Stimulated activated CD4-positive, alpha-beta T cell treated with anti-CD3 and anti-CD28 coated beads, TNF-alpha, amount 100 ng/mL, for 4 hours (primary cell): ENCODE measurements at places on chromosomes 7 and 10.
A peak's percentile ranks its signal among the peaks of the same experiment; 100 is the strongest.

GRCh38 chr10:60208676-60209269 is 180.9 kb downstream of the ANK3 start:
- DNase-seq = no peak

DNA sequence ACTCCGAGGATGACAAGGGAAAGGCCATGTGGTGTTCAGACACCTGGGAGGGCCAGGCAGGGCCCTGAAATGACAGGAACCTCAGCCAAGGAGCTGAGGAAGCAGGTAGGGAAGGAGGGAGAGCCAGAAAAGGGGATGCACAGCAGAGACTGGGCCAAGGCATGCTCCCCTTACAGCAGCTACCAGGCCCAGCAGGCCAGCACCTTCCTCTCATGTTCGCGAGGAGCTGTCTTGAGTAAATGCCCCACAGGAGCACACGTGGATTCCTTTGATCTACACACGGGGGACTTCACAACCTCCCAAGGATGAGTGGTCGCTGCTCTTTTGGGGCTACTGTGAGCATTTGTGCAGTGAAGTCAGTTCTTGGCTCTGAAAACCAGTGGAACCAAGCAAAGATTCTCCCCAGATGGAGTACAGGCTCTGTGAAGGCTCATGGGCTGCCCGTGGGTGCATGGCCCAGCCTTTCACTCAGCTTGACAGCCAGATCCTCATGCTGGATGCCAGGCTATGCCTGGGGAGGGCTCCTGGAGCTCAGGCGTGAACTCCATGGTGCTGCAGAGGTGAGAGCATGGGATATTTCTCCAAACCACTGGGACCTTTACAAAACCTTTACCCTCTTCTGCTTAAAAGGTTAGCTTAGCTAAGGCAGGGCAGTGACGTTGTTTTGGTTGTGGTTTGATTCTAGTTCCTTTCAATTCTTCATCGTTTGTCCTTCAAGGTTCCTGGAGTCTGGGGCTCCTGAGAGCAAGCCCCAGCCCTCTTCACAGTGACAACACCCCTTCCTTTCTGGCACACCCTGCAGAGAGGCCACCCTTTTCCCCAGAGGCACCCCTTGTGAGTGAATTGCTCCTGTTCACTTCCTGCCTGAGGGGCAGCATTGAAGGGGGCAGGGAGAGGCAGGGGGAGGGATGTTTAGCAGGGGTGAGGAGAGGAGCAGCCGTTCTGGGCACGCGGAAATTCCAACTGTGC is 74.2 kb upstream of the ZPBP start:
- no peak for DNase-seq

- no peak for DNase-seq
These were observed 17.7 kb upstream of the NRP1 start for GRCh38 chr10:33352175-33352574.

GRCh38 chr7:69283421-69283820 is 314.9 kb upstream of the AUTS2 start:
- DNase-seq = no peak

DNA sequence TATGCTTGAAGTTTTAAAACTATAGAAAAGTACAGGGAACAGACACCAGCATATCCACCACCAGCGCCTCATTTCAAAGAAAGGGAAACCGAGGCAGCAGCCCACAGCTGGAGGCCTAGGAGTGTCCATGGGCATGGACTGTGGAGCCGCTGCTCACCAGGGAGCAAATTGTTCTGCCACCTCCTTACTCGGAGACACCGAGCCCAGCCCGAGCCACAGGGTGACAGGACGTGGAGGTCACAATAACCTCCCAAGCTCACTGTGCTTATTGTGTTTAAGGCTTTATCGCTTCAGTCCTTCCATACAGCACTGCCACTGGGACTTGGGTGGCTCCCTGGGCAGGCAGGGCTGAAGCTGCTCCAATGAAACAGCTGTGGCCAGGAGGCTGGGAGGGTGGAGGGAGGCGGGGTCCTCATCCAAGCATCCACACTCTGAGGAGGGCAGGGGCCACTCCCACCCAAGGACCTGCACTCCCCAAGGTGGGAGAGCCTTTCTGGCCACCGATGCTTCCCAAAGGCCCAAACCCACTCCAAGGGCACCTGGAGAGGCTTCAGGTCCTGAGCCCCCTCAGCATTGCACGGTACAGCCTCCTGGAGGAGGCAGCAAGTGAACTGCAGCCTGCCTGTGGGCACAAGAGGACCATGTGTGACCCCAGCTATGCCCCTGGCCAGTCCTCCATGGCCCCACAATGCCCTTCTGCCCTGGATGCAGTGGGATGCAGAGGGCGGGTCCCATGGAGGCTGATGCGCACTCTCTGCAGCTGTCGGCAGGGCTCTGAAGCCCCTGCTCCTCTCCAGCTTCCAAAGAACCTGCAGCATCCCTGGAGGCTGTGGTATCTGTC is 38.7 kb upstream of the RET start:
- no peak for DNase-seq

DNA sequence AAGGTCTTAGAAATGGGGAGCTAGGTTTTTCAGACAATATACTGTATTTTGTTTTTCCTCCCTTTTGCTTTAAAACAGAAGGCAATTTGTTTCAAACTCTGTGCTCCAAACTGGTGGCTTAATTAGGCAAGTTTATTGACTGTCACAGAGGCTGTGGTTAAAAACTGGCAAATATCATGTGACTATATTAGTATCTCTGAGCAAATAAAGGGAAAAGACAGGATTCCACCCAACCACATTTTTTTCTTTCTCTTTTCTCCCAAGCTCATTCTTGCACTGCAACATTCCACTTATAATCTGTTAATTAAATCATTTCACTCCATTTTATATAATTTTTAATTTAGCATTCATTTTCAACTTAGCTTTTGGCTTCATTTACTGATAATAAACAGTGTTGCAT is 615.8 kb downstream of the AUTS2 start:
- no peak for DNase-seq

GRCh38 chr7:87592300-87592699 is 8.4 kb downstream of the ABCB1 start:
- DNase-seq = no peak

DNA sequence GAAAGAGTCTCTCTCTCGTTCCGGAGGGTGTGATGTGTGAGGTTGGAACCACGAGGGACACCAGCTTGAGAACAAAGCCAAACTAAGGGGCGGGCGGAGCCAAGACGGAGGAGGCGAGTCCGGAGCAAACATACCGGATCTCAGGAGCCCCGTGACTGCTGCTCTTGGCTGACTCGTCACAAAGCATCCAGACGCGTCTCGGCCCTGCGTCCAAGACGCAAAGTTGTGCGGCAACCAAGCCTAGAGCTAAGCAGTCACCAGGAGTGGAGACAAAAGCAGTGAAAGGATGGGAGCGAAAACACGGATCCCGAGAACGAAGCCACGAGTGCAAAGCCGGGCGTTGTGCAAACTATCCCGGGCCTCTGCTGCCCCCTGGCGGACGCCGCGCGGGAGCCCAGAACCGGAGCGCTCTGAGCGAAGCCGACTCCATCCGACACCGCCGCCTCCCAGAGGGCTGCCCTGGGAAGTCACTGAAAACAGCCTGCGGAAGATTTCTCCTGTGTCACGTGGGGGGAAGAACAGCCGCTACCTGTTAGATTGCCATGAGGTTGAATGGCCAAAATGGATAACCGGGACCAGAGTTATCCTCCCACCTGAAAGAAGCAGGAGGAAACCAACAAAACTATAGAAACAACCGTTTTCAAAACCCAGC is 46.4 kb upstream of the TMEM72 start:
- DNase-seq = peak; percentile 87

DNA sequence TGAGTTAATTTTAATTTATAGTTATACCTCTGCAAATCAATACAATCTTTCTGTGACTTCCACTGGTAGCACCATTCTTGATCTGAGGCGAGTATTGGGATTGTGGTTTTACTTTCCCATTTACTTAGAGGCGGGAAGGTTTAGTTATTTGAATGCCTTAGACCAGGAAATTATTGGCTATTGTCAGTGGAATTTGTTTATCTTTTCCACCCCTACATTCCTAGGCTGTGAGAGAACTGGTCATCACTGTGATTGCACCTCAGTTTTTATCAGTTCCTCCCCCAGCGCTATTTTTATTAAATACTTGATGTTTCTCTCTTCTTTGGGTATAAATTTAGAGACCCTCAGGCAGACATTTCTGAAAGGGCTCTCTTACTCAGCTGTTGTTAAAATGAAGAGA is 29.9 kb downstream of the CDK14 start:
- no peak for DNase-seq

DNA sequence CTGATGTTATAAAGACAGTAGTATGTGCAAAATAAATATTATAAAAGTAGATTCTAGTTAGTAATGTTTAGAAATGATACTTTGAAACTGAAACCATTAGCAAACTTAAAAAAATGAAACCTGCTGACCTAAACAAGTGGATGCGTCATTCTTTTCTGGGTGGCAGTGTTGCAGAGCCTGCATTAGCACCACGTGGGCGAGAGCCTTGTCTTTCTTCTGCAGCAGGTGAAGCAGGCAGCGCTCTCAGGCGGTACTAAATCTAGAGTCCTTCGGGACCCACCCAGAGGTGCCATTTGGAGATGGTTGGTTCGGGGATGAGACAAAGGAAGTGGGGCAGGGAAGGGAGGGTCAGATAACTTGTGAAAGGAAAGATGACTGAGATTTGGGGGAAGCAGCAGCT is 759.1 kb upstream of the IGFBP3 start:
- DNase-seq = no peak

GRCh38 chr7:71193099-71193810 is 61.3 kb downstream of the GALNT17 start:
- DNase-seq = no peak

GRCh38 chr10:30639946-30640786 is 10.6 kb upstream of the LYZL2 start:
- no peak for DNase-seq

DNA sequence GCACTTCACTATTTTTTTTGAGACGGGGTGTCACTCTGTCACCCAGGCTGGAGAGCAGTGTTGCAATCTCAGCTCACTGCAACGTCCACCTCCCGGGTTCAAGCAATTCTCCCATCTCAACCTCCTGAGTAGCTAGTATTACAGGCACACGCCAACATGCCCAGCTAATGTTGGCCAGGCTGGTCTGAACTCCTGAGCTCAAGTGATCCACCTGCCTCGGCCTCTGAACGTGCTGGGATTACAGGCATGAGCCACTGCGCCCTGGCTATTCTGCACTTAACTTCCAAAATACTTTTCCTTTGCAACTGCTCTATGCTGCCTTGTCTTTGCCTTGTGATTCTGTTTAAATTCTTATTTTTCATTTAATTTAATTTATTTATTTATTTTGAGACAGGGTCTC is 67.0 kb upstream of the ZNF479 start:
- DNase-seq = no peak

DNA sequence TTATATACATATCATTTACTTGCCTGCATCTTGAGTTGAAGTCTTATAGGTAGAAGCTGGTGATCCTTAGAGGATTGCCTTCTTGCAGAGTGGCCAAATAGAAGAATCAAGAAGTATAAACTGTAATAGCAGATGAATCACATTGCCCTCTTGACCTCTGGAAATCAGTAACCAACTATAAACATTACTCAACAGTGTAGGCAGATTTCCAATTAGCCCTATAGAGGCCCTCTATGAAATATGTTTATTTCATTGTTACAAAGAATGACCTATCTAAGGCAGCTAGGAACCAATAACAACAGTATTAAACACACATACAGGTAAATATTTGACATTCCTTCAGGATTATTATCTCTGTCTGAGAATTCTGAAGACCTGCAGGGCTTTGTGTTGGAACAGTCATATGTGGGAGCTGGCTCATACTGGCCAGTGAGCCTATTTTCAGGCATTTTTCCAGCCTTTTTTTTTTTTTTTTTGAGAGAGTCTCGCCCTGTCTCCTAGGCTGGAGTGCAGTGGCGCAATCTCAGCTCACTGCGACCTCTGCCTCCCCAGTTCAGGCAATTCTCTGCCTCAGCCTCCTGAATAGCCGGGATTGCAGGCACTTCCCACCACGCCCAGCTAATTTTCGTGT is 7.2 kb upstream of the SRI start:
- DNase-seq = no peak

GRCh38 chr7:49885593-49886285 is 112.3 kb downstream of the VWC2 start:
- no peak for DNase-seq

DNA sequence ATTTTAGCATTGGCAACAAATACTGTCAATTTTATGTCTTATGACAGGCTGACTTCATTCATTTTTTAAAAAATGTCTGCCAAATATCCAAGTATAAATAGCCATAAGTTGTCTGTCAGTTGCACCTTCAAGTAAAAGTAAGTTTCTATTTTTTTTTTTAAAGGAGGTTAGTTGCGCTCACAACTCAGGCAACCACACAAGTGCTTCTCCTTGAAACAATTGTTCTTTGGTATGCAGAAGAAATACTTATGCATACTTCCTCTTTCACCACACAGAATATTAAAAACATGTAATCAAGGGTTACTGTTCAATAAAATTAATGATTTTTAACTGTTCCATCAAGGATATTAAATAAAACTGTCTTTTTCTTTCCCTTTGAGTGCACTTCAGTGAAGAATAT is 97.9 kb downstream of the RTKN2 start:
- DNase-seq = no peak

GRCh38 chr7:69443136-69443535 is 155.1 kb upstream of the AUTS2 start:
- no peak for DNase-seq

DNA sequence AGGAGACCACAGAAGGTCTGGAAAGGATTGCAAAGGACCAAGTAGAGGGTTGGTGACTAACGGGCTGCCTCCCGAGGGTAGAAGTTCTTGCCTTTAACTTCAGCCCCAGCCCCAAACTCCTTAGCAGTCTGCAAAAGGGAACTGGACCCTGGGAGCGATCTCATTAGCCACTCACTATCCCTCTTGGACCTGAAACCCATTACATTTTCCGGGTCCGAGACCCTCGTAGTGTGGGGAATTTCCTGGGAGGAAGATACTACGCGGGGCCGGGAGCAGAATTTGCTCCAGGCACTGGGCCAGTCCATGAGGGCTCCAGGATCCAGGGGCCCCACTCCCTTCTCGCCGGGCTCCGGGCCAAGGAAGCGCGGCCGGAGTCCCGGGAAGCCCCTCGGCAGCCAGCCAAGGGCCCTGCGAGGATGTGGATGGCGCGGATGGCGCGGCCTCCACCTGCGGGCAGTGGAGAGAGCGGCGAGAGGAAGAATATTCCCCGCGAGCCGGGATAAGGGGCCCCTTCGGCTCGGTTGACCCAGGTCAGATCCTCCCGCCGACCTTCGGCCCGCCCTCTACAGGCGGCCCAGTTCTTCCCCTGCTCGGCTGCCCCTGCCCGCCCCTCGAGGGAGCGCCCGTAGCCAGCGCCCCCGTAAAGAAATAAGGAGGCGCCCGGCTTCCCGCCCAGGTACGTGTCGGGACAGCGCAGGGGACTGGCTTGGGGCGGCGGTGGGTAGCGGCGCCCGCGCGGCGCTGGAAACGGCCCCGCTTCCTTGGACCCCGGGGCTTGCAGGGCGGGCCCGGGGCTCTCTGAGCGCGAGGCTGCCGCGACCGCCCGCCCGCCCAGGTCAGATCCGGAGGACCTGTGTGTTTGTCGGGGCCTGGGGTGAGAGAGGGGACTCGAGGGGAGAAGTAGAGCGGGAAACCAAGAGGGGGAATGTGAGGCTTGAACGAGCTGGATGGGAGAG is at the start of gene MYO3A:
Gene MYO3A, plus strand, starts transcription at position 577 of the 956 bp plus-strand sequence. CDS start 17,882 bp downstream, outside the sequence.
- no peak for DNase-seq

GRCh38 chr10:79442171-79443040 is 3.0 kb downstream of the ZCCHC24 start:
- DNase-seq = no peak
